Anterior cingulate cortex (tissue), 58 donors: ENCODE measurements at places on chromosomes 2 and 18.

GRCh38 chr2:217437290-217437870 lies 565.4 kb downstream of the TNS1 start:
- no peak for DNase-seq

- no peak for DNase-seq
These were observed 47.7 kb downstream of the PLCL1 start for GRCh38 chr2:197852108-197852507.

DNA sequence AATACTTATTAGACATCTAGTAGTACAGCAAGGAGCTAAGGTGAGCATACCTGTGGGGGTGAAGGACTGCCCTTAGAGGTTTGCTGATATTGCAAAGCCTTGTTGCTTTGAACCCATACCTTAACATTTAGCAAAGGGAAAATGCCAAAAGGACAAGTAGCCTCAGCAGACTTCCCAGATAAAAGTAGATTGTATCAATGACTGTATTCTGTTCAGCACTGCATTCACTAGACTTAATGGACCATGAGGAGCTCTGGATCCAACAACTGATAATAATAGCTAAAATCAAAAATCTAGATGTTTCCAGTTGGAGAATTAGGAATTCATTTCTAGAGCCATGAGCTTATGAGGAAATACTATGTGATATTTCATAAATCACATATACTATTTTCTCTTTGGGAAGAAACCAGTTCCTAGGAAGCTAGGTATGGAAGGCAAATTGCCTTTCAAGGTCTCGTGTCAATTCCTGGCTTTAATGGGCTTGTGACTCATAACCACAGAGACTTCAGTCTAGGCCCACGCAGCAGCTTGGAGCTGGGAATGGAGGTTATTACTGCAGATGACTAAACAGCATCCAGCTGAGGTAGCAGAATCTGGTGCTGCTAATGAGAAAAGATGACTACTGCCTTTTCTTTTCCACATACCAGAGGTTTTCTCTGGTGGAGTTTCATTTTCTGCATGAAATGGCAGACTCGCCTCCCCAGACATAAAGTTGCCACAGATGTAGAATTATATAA lies 191.2 kb upstream of the NABP1 start:
- no peak for DNase-seq

DNA sequence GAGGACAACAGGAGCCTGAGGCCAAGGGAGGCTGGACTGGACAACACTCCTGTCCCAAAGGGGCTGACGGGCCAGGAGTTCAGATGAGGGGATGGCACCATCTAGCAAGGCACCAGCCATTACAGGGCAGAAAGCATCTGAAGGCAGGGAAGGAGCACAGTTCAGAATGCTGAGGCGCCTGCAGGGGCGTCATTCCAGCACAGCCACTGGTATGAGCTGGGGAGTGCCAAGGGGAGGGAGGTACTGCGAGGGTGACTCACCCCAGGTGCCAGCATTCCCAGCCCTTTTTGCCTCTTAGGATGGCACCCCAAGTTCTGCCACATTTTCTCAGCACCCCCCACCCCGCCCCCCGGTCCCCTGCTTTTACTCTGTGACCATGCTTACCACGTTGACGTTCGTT lies 129.8 kb upstream of the EPAS1 start:
- DNase-seq, result no peak

DNA sequence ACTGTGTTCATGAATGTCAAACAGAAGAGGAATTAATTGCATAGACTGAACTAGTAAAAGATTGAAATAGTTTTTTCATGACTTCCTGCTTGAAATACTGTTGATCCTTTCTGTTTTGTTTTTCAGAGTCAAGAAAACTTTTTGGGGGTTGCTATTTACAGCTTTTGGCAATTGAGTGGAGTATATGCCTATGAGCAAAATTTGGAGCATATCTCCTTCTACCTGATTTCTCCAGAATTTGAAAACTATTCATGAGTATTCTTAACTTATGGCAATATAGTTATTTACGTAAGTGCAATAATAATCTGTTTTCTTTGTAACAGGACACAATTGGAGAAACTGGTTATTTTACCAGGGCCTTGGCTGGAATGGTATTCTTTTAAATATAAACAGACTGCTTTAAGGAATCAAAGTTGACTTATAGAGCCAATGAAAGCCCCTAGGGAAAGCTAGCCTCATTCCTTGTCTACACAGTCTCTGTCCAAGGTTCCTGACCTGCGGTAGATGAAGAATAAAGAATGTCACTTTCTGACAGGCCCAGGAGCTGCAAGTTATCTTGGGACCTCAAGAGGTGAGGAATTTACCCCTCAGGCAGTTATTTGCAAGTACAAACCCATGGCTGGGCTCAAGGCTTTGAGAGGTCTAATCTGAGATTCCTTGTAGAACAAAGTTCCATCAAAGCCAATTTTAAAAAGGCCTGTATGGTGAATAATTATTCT lies 193.5 kb upstream of the NDUFV2 start:
- DNase-seq, result no peak

DNA sequence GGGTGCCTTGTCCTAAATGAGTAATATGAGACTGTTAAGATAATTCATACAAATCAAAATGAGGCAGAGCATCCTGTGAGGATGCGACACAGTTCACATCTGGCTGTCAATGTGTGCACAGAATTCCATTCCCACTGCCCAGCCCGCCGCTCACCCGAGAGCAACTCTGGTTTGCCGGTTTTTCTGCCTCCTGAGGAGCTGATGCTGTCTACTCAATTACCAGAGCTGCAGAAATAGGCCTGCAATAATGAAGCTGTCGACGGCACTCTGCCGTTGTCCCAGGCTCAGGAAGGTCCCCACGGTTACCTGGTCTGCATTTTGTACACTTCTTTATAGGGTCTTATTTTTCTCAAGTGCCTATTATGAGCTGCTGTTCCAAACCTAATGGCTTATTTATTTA lies 55.7 kb upstream of the LYPD1 start:
- DNase-seq, result no peak

- DNase-seq, result no peak
These were observed 773 bp downstream of the CMPK2 start for GRCh38 chr2:6864923-6865345.

DNA sequence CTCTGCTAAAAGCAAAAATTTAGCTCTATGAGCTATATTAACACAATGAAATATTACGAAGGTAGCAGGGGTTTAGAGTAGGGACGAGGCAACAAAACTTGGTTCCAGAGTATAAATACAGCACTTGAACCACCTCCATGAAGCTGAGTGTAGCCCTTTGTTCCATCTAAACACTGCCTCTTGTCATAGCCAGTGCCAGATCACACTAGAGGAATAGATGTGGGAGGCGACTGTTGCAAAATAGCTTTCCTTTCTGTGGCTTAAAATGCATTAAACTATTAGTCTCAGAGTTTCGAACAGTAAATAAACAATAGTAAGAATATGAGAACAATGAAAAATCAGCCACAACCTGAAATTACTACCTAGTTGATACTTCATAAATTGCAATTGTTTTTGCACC lies 29.8 kb downstream of the PIEZO2 start:
- peak; percentile 10 for DNase-seq

DNA sequence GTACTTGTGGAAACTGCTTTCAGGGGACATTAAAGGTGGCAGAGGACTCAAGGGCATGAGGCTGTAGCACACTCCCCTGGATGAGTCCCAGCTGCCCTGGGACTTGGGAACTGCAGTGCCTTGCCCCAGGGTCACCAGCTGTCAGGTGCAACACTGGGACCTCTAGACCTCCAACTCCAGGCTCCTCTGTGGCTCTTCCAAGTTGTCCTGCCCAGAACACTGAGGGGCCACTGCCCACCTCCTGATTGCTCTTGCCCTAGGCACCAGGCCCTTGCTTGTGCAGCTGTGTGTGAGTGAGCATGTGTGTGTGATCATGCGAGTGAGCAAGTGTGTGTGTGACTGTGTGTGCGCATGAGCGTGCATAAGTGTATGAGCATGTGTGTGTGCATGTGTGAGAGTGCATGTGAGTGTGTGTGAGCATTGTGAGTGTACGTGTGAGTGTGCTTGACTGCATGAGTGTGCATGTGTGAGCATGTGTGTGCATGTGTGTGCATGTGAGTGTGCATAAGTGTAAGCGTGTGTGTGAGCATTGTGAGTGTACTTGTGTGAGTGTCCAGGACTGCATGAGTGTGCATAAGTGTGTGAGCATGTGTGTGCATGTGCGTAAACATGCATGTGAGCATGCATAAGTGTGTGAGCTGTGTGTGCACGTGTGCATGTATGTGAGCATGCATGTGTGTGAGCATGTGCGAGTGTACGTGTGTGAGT lies 301.5 kb downstream of the NDUFA10 start:
- DNase-seq, result no peak

- no peak for DNase-seq
These were observed 53.9 kb upstream of the RAB27B start for GRCh38 chr18:54774423-54774822.

GRCh38 chr18:51235009-51235789 lies 37.7 kb upstream of the MEX3C start:
- DNase-seq, result no peak

DNA sequence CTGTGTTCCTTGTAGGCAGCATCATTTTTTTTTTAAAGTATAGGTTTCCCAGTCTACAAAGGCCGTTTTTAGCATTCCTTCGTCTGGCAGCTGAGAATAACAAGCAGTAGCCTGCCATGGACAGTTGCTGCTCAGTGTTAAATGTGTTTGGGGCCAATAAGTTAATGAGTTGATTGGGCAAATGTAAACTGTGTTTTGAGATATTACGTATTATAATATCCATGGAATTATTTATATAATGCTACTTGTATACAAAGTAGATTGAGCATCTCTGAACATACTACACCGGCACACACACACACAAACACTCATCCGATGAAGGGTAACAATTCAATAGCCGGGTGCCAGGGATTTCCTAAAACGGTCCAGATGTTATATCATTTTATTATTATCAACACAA lies 97.2 kb downstream of the IRS1 start:
- DNase-seq, result no peak

GRCh38 chr18:76428396-76429261 lies 66.4 kb downstream of the ZNF516 start:
- DNase-seq, result no peak

- no peak for DNase-seq
These were observed 39.6 kb downstream of the PAX8 start for GRCh38 chr2:113238871-113239839.

GRCh38 chr2:222239945-222240675 lies 58.7 kb downstream of the PAX3 start:
- no peak for DNase-seq

DNA sequence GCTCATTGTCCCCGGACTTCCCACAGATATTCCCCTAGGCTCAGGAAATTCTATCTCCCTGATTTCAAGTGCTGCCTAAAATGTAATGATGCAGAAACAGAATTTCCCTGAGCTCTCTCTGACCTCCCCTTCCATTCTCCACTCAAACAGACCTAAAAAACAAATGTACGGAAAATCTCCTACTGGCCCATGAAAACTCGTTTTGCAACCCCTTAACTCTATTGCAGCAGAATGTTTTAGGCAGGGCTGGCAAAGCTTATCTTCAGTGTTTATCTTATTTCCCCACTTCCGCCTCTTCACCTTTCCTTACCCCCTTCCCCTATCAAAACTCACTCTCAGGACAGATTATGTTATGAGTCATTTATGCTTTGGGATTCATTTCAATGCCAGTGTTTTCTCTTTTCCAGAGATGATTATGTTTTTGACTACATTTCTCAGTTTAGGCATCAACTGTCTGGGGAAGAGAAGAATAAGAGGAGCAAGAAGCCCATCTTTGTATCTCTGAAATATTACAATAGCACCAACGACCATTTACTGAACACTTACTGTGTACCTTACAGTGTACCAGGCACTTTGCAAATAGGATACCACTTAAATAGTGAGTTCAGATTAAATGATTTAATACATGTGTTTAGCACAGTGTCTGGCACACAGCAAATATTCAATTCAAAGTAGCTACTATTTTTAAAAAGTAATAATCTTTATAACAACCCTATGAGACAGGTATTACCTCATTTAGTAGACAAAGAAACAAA lies 53.9 kb upstream of the STPG4 start:
- DNase-seq, result no peak

DNA sequence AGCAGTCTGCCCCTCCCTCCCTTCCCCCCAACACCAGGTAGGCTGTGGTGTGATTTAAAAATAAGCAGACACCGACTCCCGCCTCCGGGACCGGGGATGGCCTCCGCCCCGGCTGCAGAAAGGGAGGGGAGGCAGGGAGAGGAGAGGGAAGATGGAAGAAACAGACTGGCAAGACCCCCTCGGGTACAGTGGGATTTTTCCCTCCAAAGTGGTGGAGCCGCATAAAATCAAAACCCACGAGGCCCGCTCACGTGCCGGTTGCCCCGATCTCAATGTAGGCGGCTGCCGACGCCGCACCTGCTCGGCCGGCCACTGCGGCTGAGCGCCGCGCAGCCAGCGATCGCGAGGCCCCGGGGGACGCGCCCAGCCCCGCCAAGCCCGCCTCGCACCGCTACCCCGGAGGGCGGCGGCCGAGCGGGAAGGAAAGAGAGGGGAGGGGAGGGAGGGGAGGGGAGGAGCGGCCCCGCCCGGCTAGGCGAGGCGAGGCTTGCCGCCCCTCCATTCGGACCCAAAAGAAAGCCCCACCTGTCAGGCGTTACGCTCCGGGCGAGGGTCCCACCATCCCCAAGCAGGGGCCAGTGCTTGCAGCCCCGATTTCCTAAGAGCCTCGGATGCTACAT lies 811 bp downstream of the ADD2 start:
- DNase-seq, result peak; percentile 41

DNA sequence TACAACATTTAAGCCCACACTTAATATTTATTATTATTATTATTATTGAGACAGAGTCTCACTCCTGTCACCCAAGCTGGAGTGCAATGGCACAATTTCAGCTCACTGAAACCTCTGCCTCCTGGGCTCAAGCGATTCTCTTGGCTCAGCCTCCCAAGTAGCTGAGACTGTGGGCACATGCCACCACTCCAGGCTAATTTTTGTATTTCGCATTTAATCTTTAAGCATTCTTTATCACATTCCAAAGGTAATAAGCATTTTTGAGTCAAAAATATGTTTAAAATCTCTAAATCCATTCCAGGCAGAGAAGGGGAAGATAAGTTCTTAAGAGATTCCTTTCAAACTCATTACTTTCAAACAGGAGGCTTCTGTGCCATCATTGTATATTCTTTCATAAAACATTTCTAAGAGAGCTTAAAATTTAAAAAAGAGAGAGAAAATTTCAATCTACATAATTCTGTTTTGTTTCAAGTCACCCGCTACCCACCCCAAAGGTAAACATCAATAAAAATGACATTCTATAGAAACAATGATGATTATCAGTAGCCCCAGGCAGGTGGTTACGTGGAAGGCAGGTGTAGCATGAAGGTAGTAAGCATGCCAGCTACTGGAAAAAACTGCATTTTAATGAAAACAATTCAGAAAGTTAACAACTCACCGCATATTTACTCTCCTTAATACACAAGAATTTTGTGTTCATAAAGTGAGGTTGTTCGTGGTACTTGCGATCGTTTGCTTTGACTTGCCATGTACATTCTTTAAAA lies 84.4 kb upstream of the NARS1 start:
- no peak for DNase-seq

GRCh38 chr2:47237375-47238334 lies 82.5 kb upstream of the STPG4 start:
- no peak for DNase-seq

DNA sequence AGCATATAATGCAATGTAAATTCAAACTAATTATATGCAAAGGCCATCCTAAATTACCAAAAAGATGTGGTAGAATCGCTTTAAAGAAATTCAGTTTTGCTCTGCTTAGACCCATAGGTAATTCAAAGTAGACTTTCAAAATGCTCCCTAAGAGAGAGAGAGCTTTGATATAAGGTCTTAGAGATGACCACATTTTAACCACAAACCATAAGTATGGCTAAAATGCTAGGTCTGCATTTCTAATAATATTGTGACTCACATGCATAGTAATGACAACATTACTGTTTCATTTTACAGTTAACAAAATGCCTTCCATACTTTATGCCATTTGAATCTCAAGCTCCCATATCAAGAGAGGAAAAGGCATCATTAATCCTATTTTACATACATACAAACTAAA lies 144.5 kb downstream of the RAD51AP2 start:
- DNase-seq, result no peak
